ENCODE measurements at places on chromosomes 4 and X.

DNA sequence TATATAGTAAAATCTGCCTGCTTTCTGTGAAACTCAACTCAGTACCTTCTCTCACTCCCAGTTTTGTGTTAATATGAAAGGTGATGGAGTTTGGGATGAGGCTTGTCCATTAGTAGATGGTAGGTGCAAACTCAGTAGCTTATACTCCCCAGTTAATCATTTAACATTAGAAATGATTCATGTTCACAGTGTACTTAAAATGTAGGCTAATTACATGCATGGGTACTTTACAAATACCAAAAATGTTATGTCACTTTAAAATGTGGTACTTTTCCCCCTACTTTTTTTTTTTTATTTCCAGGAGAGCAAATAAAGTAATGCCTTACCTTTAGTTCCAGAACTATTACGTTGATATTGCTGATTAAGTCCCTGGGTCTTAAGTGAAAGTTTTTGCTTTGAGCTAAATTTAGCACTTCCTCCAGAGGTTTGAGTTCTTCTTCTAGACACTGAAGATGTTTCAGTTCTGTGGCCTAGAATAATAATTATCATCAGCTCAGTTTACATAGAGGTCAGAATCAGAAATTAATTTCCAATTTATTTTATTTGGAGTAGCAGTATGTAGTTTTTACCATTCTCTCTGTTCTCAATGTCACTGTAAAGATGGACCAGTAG lies 3.0 kb downstream of the IL2 start:
- DNase-seq = no peak

DNA sequence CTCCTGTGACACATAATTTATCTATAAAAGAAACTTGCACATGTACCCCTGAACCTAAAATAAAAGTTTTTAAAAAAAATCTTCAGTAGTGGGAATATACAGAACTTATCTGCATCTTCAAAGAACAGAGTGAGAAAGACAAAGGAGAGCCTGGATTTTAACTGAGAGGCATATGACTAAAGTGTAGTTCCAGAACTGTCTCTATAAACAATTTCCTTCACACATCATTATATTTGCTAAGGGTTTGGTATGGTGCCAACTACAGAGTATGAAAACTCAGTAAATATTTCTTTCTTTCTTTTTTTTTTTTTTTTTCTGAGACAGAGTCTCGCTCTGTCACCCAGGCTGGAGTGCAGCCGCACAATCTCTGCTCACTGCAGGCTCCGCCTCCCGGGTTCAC lies 49.9 kb upstream of the NFKB1 start:
- DNase-seq = peak; percentile 29

GRCh38 chr4:112277705-112278448 lies 7.8 kb downstream of the TIFA start:
- DNase-seq = peak; percentile 40

- DNase-seq = peak; percentile 34
These were observed 2092.4 kb upstream of the TENM3 start for GRCh38 chr4:180150818-180151217.

DNA sequence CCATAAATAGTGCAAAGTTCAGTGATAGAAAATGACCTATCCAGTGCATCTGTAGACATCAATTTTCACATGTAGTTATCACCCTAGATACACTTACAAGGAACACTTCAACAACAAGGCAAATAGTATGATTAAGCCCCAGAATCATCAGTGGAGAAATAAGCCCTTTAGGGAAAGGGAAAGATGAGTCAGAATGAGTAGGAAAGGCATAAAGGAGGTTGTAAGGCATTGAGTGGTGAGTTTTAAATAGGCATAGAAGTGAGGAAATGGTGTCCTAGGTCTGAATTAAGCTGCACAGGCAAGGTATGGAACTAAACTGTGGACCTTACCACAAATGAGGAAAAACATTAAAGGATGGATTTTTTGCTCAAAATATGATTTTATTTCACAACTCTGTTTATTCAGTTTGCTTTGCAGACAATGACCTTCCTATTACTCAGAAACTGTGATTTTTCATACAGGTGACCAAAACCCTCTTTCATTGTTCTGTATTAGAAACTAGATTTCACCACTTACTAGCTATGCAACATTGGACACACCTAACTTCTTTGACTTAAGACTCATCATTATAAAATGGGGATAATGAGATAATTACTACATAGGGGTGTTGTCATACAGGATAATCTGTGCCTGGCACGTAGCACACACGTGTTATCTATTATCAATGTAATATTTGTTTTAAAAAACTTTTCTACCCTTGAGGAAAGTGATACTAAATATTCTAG lies 57.0 kb upstream of the MAP9 start:
- DNase-seq = no peak

Measured in lung (tissue), 17 donors.